Activated gamma-delta T cell (primary cell): ENCODE measurements at places on chromosomes 11 and 22.

GRCh38 chr11:16612566-16613261, 125.7 kb upstream of the C11orf58 start:
- DNase-seq = no peak

GRCh38 chr11:26849036-26849435, 127.2 kb upstream of the SLC5A12 start:
- no peak for DNase-seq

DNA sequence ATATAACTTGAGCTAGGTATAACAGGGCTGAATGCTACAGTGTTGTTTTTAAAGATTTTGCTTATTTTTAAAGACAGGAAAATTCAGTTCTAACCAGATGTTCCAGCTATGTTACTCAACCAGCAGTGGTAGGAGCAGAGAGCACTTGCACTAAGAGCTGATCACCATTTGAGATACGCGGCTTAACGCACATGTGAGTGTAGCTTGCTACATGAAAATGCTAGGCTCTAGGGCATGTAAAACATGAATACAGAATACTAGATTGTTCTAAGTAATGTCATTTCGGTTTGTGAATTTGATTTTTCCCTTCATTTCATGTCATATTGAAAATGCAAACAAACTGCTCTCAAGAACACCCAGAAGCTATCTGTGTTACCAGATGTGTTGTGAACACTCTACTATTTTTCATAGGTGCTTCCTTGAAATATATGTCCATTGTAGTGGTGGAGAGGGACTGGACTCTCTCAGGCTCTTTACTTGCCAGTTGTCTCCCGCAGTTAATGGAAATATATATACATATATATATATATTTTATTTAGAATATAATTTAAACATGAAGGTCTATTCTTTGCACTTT, 10.8 kb upstream of the TECTA start:
- DNase-seq = no peak

GRCh38 chr11:129620237-129621104, 195.2 kb upstream of the TMEM45B start:
- DNase-seq = no peak

DNA sequence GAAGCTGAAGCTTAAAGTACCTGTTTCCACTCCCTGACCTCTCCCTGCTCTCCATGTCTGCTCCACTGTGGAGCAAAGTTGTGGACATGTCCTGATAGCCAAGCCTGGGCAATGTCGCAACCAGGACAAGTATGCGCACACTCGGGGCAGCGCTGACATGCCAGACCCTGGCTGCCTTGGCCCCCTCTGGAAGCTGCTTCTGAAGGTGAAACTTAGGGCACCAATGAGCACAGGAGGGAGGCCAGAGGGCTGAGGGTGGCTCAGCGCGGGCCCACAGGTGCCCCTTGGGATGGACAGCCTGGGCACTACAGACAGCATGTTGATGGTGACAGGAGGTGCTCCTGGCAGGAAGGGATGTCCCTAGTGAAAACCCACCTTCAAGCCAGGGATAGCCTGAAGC, 90.2 kb downstream of the CCDC73 start:
- DNase-seq = no peak

DNA sequence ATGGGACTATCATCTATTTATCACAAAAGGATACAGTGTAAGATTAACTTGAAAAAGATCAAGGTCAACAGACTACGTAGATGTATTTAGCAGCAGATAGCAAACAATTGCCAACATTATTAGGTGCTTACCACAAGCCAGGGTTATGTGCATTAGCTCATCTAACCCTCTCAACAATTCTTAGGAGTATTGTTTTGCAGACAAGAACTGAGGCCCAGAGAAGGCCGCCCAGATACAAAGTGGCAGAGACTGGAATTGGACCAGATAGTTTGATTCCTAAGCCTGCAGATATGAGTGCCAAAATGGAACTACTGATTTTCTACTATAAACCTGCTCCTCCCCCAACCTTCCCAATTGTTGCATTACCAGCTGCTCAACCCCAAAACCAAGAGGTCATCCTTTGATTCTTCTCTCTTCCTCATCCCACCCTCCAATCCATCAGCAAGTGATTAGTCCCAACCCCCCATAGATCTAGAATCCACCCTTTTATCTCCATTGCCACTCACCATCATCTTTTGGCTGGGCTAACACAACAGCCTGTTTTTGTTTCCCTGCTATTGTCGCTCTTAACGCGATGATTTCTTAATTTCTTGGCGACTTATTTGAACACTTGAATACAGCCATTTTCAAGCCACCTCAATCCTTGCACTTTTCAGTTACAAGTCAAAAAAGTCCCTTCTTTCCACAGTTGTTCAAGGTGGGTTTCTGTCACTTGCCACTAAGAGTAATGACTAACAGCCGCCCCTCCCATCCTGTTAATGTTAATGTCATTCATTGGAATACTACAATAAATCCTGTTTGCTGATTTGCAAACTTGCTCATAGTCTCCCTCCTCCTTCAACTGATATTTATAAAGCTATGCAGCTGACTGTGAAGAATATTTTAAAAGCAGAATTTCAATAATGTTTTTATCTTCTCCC, 2.7 kb downstream of the TMEM123 start:
- no peak for DNase-seq

GRCh38 chr22:46931414-46931813, 169.0 kb downstream of the TBC1D22A start:
- DNase-seq = no peak

DNA sequence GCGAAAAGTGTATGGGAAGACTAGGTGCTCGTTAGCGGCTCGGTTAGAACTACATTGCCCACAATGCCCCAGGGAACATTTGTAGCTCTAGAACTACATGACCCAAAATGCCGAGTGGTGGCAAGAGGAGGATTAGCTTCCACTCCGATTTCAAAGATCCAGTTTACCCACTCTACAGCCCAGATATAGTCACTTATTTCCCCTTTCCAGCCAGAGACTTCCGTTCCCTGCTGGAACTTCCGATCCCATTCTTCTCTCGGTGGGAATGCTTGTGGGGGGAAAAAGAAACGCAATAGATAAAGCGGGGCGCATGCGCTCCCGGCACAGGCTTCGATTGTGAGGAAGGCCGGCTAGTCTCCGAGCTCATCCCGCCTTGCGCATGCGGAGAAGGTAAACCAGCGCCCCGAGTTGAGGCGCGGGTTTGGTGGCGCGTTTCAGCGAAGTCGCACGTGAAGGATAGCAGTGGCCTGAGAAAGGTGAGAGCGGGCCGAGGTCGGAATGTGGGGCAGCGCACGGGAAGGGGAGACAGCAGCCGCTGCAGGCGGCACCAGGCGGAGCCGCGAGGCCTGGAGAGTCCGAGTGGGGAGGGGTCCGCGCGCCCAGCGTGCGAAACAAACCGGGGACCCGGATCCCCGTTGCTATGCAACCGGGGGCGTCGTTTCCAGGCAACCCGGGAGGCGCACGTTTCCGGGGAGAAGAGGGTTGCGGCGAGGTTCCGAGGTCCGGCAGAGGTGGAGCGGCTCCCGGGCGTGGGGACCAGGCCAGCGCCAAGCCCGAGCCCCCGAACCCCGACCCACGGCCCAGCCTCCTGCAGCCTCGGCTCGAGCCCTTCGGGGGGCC, at the start of gene TMEM109:
TMEM109 (plus strand) TSS at position 366 of the 840 bp plus-strand sequence. CDS start 5,536 bp downstream, outside the sequence.
- peak; percentile 64 for DNase-seq

- no peak for DNase-seq
Observed at GRCh38 chr11:132312701-132313111, 942.3 kb downstream of the NTM start.

GRCh38 chr11:30868626-30869081, 282.5 kb upstream of the MPPED2 start:
- no peak for DNase-seq

DNA sequence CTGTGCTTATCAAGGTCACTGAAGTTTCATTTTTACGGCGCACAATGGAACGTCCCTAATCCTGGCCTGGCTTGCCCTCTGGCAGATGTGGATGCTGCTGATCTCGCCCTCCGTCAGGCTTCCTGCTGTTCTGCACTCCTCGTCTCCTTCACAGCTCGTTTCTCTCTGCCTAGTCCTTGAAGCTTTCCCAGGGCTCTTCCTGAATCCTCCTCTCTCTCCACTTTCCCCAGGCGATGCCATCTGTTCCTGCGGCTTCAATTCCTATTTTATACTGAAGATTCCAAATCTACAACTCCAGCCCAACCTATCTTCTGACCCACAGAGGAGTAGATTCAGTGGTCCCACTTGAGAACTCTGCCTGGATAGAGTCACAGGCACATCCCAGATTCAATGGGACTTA, 14.2 kb downstream of the SLC22A8 start:
- no peak for DNase-seq

- DNase-seq = no peak
Observed at GRCh38 chr11:117720061-117720511, 76.9 kb downstream of the DSCAML1 start.

DNA sequence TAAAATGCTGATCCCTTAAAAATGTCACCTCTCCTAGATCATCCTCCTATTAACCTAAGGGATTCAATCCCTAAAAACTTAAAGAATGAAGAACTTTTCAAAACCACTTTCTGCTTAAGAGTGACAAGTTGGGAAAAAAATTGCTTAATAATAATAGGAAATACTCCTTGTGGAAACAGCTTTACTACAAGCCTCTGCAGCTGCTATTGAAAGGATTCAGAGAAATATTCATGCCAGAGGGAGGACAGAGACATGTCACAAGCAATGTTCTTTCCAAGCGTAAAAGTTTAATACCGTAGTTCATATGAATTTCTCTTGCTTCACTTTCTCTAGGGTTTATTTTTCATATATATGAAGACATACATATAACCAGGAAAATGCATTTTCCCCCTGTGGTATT, 98.2 kb downstream of the ARHGAP20 start:
- no peak for DNase-seq

- no peak for DNase-seq
Observed at GRCh38 chr11:119626197-119626841, 102.7 kb downstream of the NECTIN1 start.

GRCh38 chr11:67276781-67277230, 10.5 kb downstream of the GRK2 start:
- no peak for DNase-seq

DNA sequence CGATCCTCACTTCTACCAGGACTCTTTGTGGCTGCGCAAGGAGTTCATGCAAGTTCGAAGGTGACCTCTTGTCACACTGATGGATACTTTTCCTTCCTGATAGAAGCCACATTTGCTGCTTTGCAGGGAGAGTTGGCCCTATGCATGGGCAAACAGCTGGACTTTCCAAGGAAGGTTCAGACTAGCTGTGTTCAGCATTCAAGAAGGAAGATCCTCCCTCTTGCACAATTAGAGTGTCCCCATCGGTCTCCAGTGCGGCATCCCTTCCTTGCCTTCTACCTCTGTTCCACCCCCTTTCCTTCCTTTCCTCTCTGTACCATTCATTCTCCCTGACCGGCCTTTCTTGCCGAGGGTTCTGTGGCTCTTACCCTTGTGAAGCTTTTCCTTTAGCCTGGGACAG, 6.5 kb downstream of the TMEM138 start:
- DNase-seq = no peak

DNA sequence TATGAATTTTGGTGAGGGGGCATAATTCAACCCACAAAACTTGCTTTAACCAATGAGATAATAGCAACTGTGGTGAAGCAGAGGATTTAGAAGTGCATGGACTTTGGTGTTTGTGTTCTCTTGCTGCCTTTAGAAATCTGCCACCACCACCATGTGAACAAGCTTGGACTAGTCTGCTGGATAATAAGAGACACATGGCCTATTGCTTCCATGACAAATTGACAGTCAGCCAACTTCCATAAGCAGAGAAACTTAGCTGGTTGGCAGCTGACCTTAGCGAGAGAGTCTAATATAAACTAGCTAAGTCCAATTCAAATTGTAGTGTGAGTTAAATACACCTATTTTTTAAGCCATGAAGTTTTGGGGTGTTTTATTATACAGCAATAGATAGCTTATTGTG, 482.1 kb upstream of the ANO5 start:
- DNase-seq = no peak

- no peak for DNase-seq
Observed at GRCh38 chr11:69059985-69060384, 11.3 kb downstream of the TPCN2 start.

- DNase-seq = no peak
Observed at GRCh38 chr11:57320067-57320718, 4.6 kb downstream of the TNKS1BP1 start.

GRCh38 chr11:70603756-70604211, 205.5 kb downstream of the CTTN start:
- no peak for DNase-seq

GRCh38 chr11:103325686-103326069, 216.5 kb downstream of the DYNC2H1 start:
- DNase-seq = no peak

- no peak for DNase-seq
Observed at GRCh38 chr11:34468209-34468841, 29.6 kb downstream of the CAT start.
